SHP77 treated with DMSO at 0.1 percent for 48 hours (cell line): ENCODE measurements at places on chromosomes 7 and 10.

DNA sequence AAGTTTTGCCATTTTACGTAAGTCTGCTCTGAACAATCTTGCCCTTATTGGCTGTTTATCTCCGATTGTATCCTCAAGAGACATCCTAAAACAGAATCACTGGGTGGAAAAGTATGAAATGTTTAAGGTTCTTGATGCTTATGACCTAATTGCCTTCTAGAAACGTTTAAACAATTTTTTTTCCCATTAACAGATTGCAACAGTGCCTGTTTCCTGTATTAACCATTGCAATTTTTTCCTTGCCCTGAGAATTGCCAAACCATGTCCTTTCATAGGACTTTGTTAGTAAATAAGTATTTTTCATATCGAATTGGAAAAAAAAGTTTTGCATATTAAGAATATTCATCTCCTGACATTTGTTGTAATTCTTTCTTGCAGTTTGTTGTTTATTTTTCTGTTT is 639.8 kb downstream of the INHBA start:
- no peak for DNase-seq

- no peak for DNase-seq
Observed at GRCh38 chr10:114682121-114682520, 24.0 kb upstream of the ABLIM1 start.

DNA sequence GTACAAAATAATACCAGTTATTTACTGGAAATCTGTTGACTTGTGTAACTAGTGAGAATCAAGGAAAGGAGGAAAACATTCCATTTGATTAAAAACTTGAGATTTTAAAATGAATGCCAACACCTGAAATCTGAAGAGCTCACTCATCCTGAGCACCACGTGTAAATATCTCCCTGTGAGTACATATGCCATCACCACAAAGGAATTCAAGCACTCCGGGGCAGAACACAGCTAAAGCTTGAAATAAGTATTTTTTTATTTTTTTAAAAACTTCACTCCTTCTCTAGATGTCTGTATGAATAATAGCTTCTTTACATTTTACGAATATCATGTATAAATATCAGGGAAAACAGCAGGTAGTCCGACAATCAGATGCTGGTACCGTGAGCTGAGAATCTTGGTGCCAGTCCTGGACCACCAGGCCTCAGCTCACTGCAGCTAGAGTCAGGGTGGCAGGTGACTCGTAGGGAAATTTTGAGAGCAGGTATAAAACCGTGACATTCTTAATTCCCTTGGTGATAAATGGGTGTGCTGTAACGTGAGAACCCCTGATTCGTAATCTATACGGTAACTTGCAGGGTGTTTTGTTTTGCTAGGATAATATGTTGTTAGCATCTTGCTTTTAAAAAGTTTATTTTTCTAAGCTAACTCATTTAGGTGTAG is 12.7 kb downstream of the LMTK2 start:
- DNase-seq, result no peak

DNA sequence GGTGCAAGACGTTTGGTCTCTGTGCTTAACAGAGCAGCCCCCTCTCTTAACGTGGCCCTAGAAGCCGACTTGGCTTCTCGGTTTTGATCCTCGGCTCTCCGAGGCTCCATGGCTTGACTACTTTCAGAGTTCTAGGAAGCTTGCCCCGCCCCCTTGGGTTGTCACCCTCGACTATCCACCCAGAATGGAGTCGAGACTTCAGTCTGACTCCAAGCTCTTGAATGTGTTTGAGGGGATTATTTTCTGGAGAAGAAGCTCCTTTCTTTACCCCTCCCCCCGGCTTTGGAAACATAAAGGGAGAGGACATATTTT is 448 bp downstream of the SEC24C start:
- DNase-seq, result no peak

- DNase-seq, result no peak
Observed at GRCh38 chr10:71188201-71188600, 24.2 kb upstream of the UNC5B start.
